ENCODE measurements at places on chromosomes 1 and 21. TPM values are rescaled to one million over a fixed set of nuclear protein-coding genes. Genes with fewer than 3 reads are reported as not detected.

PLD5 gene
- not detected for total RNA-seq

DNA sequence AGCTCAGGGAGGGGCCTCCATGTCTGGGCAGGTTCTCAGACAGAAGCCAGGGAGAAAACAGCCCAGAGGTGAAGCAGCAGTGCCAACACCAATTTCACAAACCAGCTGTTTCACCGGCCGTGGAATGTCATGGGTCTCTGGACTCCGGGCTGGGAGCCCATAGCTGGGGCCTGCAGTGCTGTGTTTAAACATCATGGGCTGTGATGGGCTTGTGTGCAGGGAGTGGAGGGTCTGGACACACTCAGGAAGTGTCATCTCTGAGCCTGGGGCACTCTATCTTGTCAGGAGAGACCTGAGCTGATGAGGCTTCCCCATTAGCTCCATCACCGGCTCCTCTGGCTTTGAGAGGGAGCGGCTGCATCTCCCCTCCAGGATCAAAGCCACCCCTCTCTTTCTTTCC, 173.6 kb upstream of the IGSF21 start:
- H3K4me3 ChIP-seq = no peak overlapping the region
- no peaks in the 10 kb centered on the region for H3K4me1 ChIP-seq
- no peak overlapping the region for H3K27ac ChIP-seq
- no peaks in the 10 kb centered on the region for H3K36me3 ChIP-seq

DNA sequence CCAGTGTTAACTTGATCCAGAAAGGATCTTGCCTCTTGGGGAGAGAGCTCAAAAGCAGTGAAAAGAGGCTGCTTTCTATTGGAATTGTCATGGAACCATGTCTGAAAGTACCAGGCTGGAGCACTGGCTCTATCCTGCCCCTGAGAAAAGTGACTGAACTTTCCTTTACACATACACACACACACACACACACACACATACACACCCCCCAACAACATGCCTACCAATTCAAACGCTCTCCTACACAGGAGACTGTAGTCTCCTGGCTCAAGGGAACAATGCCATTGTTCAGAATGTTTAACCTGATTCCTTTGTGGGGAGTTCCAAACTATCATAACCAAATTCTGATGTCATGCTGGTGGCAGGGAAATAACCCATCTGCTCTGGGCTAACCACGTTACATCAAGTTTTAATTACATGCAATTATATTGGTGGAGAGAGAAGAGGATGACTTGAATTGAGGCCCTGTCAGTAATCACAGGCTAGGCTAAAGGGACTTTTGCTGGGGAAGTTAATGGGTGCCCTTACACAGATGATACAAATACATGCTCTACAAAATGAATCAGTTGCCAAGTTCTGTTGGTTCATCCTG, 52.3 kb upstream of the DUSP10 start:
- H3K36me3 ChIP-seq = no peaks in the 10 kb centered on the region
- DNase-seq = no peak
- H3K27me3 ChIP-seq = no peaks in the 10 kb centered on the region
- no peak overlapping the region for H3K4me3 ChIP-seq
- H3K27ac ChIP-seq = no peak overlapping the region

COL11A1 gene
- total RNA-seq = not detected

DNA sequence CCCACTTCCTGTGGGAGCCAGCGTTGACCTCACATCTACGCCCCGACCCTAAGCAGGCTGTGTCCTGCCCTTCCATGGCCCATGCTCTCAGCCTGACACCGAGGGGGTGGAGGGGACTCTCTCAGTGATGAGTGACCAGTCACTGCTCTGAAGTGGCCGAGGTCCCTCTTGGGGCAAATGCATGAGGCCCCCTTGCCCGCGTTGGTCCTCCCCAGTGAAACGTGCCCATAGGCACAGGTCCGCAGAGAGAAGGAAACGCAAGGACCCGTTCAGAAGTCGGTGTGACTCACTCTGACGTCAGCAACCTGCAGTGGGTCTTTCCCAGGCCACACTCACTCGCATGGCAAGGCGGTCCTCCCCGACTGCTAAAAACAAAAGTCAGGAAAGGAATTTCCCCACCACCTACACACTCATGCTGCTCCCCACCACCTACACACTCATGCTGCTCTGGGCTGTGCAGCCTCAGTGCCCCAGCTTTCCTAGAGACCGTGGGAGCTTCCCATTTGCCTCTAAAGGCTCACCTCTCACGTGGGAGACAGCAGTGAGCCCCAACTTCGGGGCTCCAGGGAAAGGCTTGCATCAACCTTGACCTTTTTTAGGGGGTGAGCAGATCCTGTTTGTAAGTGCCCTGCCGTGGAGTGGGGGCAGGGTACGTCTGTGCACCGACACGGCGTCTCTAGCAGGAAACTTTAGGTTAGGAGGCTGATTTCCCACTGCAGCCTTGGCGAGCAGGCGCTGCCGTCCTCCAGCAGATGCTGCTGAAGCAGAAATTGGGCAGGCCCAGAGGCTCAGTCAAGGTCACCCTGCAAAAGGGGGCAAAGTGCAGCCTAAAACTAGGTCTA, 11.4 kb downstream of the UBASH3A start:
- no peaks in the 10 kb centered on the region for H3K27me3 ChIP-seq
- peaks cover 71% of the 10 kb centered on the region for H3K36me3 ChIP-seq
- peak; percentile 90 for DNase-seq
- H3K4me1 ChIP-seq = peaks cover 70% of the 10 kb centered on the region

RALGPS2 gene
- total RNA-seq = 3.0 TPM

- H3K4me3 ChIP-seq = no peak overlapping the region
- peaks cover 6% of the 10 kb centered on the region for H3K4me1 ChIP-seq
- H3K27ac ChIP-seq = no peak overlapping the region
- no peak for DNase-seq
- H3K27me3 ChIP-seq = no peaks in the 10 kb centered on the region
- no peaks in the 10 kb centered on the region for H3K36me3 ChIP-seq
These were observed 9.0 kb downstream of the TTLL10 start for GRCh38 chr1:1182491-1183220.

DNA sequence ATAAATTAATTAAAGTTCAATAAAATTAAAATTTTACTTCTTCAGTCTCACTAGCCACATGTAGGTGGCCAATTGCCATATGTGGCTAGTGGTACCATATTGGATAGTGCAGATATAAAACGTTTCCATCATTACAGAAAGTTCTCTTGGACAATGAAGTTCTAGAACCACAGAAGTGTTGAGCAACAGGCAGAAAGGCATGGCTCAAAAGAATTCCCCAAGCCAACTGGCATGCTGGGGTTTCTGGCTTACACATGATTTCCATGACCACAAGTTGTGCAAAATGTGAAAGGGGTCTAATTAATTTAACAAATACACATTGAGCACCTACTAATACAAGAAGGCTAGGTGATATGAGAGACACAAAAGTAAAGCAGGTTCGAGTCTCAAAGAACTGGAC, 72.2 kb upstream of the CDC42BPA start:
- H3K27me3 ChIP-seq = peaks cover 5% of the 10 kb centered on the region
- no peaks in the 10 kb centered on the region for H3K36me3 ChIP-seq
- H3K4me1 ChIP-seq = no peaks in the 10 kb centered on the region

- no peaks in the 10 kb centered on the region for H3K4me1 ChIP-seq
- H3K27ac ChIP-seq = no peak overlapping the region
- no peaks in the 10 kb centered on the region for H3K36me3 ChIP-seq
- H3K4me3 ChIP-seq = no peak overlapping the region
These were observed 131.9 kb downstream of the CRB1 start for GRCh38 chr1:197399755-197400521.

HPDL gene
- total RNA-seq = 5.5 TPM

PRKAA2 gene
- not detected for total RNA-seq

GRCh38 chr21:46199436-46200373, 15.4 kb upstream of the SPATC1L start:
- no peaks in the 10 kb centered on the region for H3K27me3 ChIP-seq
- peaks cover 31% of the 10 kb centered on the region for H3K36me3 ChIP-seq
- DNase-seq = no peak
- no peak overlapping the region for H3K27ac ChIP-seq

- no peaks in the 10 kb centered on the region for H3K4me1 ChIP-seq
- no peak for DNase-seq
- H3K4me3 ChIP-seq = no peak overlapping the region
- H3K27me3 ChIP-seq = peaks cover 5% of the 10 kb centered on the region
- H3K36me3 ChIP-seq = no peaks in the 10 kb centered on the region
- no peak overlapping the region for H3K27ac ChIP-seq
These were observed 105.6 kb downstream of the ERG start for GRCh38 chr21:38392661-38393060.

GRCh38 chr1:214330222-214330621, 49.3 kb downstream of the SMYD2 start:
- H3K4me1 ChIP-seq = peaks cover 16% of the 10 kb centered on the region
- DNase-seq = no peak
- H3K4me3 ChIP-seq = no peak overlapping the region
- no peaks in the 10 kb centered on the region for H3K27me3 ChIP-seq
- H3K36me3 ChIP-seq = peaks cover 10% of the 10 kb centered on the region

DNA sequence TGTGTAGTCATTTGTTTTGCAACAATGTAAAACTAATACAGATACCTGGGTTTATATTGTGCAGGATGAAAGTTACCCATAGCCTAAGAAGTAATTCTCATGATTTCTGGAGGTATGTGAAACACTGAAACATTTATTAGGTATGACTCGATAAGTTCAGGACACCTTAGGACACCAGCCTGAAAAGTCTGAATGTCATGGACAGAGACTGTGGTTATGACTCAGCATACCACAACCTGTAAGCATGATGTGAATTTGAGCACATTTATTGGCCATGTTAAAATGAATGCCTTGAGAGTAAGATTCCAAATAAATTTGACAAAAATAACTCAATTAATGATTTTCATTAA, 1471.7 kb upstream of the B3GALT2 start:
- H3K27ac ChIP-seq = no peak overlapping the region
- no peaks in the 10 kb centered on the region for H3K36me3 ChIP-seq
- H3K4me3 ChIP-seq = no peak overlapping the region
- DNase-seq = no peak
- no peaks in the 10 kb centered on the region for H3K4me1 ChIP-seq

GRCh38 chr1:230170622-230171021, 103.6 kb downstream of the GALNT2 start:
- no peak overlapping the region for H3K27ac ChIP-seq
- no peak for DNase-seq
- H3K4me1 ChIP-seq = peaks cover 22% of the 10 kb centered on the region
- H3K4me3 ChIP-seq = no peak overlapping the region
- H3K27me3 ChIP-seq = no peaks in the 10 kb centered on the region
